Smooth muscle cell of the umbilical artery (primary cell): ENCODE measurements at places on chromosomes 2 and 18. TPM values are rescaled to one million over a fixed set of nuclear protein-coding genes. Genes with fewer than 3 reads are reported as not detected.

Gene TMEM17
- total RNA-seq: 2.7 and 3.0 TPM in 2 replicates

Gene AFTPH
- 34.4 and 35.6 TPM in 2 replicates for total RNA-seq

Gene PIEZO2
- total RNA-seq: 1.1 and 8.0 TPM in 2 replicates

Gene AGXT
- total RNA-seq: not detected in 2 replicates

Gene SPP2
- total RNA-seq: not detected in 2 replicates

Gene MPP4
- 0.89 and 5.3 TPM in 2 replicates for total RNA-seq

Gene HNMT
- total RNA-seq: 24.9 and 25.7 TPM in 2 replicates

Gene NEU4
- total RNA-seq: 0.18 TPM in 1 of 2 replicates, not detected in the other

Gene TNFAIP6
- 2.3 and 41.6 TPM in 2 replicates for total RNA-seq

Gene DNAJB2
- total RNA-seq: 37.7 and 59.8 TPM in 2 replicates

Gene MOCOS
- 11.3 and 23.3 TPM in 2 replicates for total RNA-seq

Gene DSC2
- 2.8 and 3.3 TPM in 2 replicates for total RNA-seq

Gene ST6GAL2
- 10.7 and 12.9 TPM in 2 replicates for total RNA-seq

Gene ASXL3
- 1.2 and 1.3 TPM in 2 replicates for total RNA-seq

Gene CIB4
- total RNA-seq: not detected in 2 replicates

Gene UXS1
- total RNA-seq: 76.6 and 95.5 TPM in 2 replicates

Gene PROKR1
- not detected in 2 replicates for total RNA-seq

Gene SOWAHC
- total RNA-seq: 7.4 and 11.1 TPM in 2 replicates

Gene CD28
- total RNA-seq: under 0.01 TPM in 2 replicates

Gene SERPINB10
- not detected in 2 replicates for total RNA-seq

Gene MGAT5
- 58.5 and 104 TPM in 2 replicates for total RNA-seq

Gene HOXD12
- total RNA-seq: not detected in 2 replicates

Gene EPC2
- total RNA-seq: 17.5 and 19.6 TPM in 2 replicates

Gene AQP12B
- total RNA-seq: not detected in 2 replicates

Gene SLC38A11
- total RNA-seq: under 0.01 and 0.23 TPM in 2 replicates

Gene IL1RL1
- total RNA-seq: 0.14 and 0.30 TPM in 2 replicates

Gene CRYGC
- total RNA-seq: not detected in 2 replicates

Gene CHRND
- not detected in 2 replicates for total RNA-seq

Gene LAMA3
- total RNA-seq: 2.1 and 3.8 TPM in 2 replicates

Gene ASTL
- 0.23 TPM in 1 of 2 replicates, not detected in the other for total RNA-seq

Gene ASIC4
- under 0.01 and 0.09 TPM in 2 replicates for total RNA-seq

Gene SAG
- total RNA-seq: not detected in 2 replicates

Gene NT5DC4
- not detected in 2 replicates for total RNA-seq

Gene FSIP2
- total RNA-seq: 0.05 TPM in 1 of 2 replicates, not detected in the other

Gene SLC4A5
- 0.83 TPM in 1 of 2 replicates, not detected in the other for total RNA-seq

Gene ZNF513
- total RNA-seq: 9.8 and 11.6 TPM in 2 replicates
